ENCODE measurements at places on chromosomes 16 and 17. TPM values are rescaled to one million over a fixed set of nuclear protein-coding genes. Genes with fewer than 3 reads are reported as not detected.

The KRTAP9-4 gene
- not detected for polyA plus RNA-seq

The CXCL16 gene
- polyA plus RNA-seq: 0.72 TPM

The CRYBA1 gene
- polyA plus RNA-seq: not detected

The ERCC4 gene
- polyA plus RNA-seq: 2.5 TPM

The CCL1 gene
- not detected for polyA plus RNA-seq

The TBC1D3L gene
- 6.0 TPM for polyA plus RNA-seq

The CA7 gene
- not detected for polyA plus RNA-seq
